ENCODE measurements at places on chromosomes 7 and 10.

DNA sequence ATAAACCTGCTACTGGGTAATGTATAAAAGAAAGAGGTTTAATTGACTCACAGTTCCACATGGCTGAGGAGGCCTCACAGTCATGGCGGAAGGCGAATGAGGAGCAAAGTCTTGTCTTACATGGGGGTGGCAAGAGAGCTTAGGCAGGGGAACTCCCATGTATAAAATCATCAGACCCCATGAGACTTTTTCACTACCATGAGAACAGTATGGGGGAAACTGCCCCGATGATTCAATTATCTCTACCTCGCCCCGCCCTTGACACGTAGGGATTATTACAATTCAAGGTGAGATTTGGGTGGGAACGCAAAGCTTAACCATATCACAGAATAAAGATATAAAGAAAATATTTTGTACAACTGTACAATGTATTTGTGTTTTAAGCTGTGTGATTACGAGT, 39.4 kb upstream of the PLCE1 start:
- no peak for DNase-seq

DNA sequence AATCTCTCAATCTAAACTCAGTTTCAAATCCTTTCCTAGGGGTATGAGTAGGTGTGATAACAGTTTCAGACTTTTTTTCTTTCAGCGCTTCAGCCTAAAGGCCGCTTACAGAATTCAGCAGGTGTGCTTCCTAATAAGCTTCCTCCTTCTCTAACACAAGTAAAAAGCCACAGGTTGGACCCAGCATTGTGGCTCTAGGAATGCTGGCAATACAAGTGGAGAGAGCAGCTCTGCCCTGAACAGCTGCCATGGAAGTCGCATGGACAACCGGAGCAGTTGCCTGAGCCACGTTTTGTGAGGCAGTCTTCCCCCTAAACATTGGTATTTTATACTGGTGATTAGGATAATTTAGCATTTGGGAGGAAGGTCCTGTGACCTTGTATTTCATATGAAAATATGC, 83.5 kb downstream of the ST7 start:
- DNase-seq: no peak

- DNase-seq: no peak
Observed at GRCh38 chr10:31936933-31937332, 8.3 kb upstream of the ARHGAP12 start.

GRCh38 chr7:5549096-5549763, 125.6 kb upstream of the TNRC18 start:
- DNase-seq: no peak

DNA sequence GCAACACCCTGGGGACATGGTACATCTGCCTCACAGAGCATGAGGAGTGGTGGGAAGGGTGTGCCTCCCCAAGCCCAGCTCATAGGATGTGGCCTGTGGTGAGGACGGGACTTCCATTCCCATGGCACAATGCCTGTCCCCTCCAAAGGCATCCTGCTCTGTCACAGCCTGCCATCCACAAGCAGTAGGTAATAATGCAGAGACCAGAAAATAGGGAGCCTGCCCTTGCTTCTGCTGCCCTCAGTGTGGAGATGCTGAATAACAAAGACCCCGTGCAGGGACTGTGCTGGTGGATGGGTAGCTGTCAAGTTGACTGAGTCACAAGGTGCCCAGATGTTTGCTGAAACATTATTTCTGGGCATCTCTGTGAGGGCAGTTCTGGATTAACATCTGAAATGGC, 199.9 kb upstream of the GRB10 start:
- DNase-seq: no peak

DNA sequence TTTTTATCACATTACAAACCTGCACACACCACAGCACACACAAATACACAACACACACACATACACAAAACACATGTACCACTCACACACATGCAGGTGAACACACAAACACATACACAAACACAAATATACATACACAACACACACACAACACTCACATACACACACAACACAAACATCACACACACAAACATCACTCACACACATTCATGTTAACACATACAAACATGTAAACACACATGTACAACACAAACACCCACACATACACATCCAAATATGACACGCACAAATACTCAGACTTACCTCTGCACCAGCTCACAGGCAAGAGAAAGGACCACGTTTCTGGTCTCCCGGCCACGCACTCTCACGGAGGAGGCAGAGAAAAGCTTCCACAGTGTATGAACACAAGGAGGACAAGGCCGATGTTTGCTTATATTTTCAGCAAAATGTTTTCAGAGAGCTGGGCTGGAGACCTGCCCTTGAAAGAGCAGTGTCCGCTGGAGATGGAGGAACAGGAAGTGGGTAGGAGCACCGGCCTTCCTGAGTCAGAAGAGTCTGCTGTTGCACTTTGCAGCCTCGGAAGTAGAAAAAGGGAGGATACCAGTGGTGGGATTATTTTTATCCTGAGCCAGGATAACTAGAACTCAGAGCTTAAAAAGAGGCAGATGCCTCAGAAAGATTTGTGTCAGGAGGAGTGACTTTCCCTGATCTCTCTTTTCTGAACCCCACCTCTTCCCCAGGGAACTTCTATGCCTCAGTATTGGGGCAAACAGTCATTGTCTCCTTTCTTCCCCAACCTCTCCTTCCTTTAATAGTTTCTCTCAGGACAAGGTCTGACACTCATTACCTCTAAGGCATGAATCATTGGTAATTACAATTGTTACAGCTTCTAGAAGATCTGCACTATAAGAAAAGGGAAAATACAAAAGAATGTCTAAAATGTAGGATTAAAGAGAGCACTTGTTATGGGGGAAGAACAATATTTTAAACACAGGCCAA, at the start of gene GIMAP6:
Gene GIMAP6, minus strand, starts transcription at position 520 of the 999 bp plus-strand sequence. CDS start 2,243 bp downstream, outside the sequence.
- peak; percentile 33 for DNase-seq

DNA sequence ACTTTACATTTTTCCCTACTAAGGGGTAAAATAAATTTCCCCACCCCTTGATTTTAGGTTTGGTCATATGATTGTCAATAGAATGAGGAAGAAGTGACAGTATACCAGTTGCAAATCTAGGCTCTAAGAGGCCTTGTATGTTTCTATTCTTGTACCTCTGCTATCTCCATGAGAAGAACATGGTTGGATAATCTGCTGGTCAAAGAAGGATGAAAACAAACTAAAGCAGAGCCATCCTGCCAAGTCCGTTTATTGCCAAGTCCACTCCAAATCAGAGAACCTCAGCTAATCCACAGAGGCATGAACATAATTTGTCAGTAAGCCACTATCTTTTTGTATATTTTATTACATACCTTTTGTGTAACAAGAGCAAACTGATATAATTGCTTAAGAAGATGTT, 98.0 kb downstream of the CRPPA start:
- no peak for DNase-seq

DNA sequence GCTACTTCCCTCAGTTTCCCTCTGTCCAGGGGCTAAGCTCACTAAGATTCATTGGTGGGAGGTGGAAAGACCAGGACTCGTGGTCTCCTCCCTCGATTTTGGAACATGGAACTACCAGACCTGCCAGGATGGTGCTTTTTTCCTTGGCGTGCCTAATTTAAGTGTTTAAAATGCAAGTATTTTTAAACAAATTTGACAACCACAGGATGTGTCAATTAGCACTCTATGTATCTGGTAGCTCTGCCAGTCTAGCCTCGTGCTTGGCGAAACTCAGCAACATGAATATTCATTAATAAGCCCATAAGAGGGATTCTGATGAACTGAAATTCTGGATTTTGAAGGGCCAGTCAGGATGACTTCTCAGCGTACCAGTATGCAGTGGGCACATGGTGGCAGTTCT, 145.0 kb upstream of the PRR15 start:
- no peak for DNase-seq

DNA sequence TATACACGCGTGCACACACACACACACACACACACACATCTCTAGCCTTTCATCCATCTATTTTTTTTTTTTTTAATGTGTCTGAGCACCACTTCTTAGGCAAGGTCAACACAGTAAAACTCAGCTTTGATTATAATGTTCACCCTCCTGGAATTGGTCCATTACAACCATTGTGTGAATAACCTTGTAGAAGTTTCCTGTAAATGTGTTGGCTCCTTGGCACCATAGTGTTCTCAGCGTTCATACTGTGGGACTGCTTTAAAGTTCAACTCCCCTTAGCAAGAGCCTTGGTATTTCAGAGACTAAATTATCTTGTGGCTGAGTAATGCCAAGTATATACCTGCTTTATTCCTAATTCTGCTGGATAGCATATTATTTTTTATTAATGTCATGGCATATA, 106.3 kb upstream of the PRPS1L1 start:
- DNase-seq: no peak

GRCh38 chr10:133117688-133118071, 30.0 kb downstream of the ADGRA1 start:
- no peak for DNase-seq

DNA sequence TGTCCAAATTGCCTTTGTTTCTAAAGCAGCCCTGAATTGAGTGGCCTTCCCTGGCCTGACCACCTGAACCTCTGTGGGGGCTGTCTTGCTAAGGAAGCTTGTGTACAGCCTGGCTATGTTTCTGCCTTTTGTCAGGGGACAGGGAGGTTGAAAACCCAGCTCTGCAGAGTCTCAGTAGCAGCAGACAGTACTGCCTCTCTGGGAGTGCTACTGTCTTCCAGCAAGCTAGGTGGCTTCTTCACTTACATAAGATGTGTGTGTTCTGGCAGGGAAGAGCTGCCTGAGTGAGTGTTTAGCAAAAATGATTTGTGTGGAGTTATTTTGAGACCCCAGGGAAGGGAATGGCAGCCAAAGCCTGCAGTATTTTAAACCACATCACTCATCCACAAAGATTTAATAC, 57.4 kb downstream of the LRRC4 start:
- no peak for DNase-seq

DNA sequence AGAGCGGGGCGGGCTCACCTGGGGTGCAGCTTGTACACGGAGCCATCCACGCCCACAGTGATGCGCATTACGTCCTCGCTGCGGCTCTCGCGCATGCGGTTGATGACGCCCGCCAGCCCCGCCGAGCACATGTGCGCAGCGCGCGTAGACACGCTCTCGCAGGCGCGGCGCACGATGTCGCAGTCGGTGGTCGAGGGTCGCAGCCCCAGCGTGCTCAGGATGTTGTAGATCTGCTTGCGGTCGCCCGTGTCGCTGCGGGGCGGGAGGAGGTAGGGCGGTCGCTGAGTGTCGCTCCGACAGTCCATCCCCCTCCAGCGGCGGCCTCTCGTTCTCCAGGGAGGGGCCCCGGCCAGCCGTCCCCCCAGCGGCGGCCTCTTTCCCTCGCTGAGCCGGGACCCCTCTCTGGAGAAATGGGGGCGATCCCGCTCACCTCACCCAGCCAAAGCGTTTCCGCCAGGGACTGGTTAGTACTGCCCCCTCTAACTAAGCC, 4.4 kb upstream of the MYL7 start:
- DNase-seq: peak; percentile 65

GRCh38 chr10:103765168-103765567, 90.2 kb downstream of the SH3PXD2A start:
- DNase-seq: no peak

- DNase-seq: no peak
Observed at GRCh38 chr7:41809529-41809939, 106.6 kb upstream of the INHBA start.

DNA sequence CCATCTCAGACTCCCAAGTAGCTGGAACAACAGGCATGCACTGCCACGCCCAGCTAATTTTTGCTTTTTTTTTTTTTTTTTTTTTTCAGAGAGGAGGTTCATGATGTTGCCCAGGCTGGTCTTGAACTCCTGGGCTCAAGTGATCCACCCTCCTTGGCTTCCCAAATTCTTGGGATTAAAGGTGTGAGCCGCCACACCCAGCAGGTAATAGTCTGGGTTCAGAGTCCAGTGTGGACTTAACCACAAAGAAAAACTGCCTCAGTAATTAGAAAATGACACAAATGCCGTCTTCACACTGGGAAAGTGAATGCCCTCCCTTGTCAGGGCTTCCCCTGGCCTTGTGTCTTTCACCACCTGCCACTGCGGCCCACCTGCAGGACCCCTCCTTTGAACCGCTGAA, 101.1 kb downstream of the RAB11FIP2 start:
- no peak for DNase-seq

DNA sequence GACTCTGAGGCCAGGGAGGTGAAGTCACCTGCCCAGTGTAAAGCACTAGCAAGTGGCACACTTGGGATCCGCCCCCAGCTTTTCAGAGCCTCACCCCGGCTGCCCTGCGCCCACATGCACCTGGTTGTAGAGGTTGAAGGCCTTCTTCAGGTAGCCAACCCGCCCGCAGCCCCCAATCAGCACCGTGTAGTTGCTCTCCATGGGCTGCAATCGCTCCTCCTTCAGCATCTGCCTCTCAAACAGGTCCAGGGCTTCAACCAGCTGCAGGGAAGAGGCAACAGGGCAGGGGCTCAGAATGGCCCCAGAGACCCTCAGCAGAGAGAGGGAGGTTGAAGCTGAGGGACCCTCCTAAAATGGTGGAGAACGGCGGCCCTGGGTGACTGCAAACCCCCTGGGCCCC, 5.4 kb downstream of the PTCD1 start:
- no peak for DNase-seq

- no peak for DNase-seq
Observed at GRCh38 chr7:96388620-96389383, 66.9 kb upstream of the SLC25A13 start.

- no peak for DNase-seq
Observed at GRCh38 chr10:112839928-112840654, 110.0 kb upstream of the TCF7L2 start.

DNA sequence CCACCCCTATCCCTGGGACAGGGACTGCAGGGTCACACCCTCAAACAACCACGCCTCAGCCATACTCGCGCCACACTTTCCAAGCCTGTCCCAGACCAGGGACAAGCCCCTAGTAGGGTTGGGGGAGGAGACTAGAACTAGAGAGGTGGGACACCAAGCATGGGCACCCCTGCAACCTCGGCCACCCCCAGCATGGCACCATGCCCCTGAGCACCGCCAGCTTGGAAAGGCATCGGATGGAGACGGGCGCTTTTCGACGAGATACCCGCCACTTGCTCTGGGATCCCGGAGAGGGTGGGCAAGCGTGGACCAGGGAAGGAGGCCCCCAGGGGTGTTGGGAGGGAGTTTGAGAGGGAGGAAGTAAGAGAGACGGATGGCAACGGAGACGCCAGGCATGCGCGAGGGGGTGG, 13.1 kb upstream of the KMT2E start:
- DNase-seq: no peak

DNA sequence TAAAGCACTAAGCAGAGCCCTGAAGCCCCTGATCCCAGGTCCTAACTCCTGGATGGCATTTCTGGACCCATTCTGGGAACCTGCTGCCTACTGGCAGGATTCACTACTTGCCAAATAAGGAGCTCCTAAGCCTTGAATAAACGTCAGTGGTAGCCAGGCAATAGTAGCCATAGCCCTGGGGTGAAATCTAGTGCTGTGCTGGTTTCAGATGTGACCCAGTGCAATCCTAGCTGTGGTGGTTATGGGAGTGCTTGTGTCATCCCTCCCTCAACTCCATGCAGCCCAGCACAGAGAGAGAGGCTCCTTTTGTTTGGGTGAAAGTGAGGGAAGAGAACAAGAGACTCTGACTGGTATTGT, 43.7 kb downstream of the PCLO start:
- DNase-seq: no peak

GRCh38 chr7:18637516-18637915, 142.0 kb downstream of the HDAC9 start:
- no peak for DNase-seq

Data from CD4-positive, alpha-beta T cell treated with Interferon gamma for 1 hour (primary cell).